ENCODE measurements at places on chromosomes 11 and 22.

DNA sequence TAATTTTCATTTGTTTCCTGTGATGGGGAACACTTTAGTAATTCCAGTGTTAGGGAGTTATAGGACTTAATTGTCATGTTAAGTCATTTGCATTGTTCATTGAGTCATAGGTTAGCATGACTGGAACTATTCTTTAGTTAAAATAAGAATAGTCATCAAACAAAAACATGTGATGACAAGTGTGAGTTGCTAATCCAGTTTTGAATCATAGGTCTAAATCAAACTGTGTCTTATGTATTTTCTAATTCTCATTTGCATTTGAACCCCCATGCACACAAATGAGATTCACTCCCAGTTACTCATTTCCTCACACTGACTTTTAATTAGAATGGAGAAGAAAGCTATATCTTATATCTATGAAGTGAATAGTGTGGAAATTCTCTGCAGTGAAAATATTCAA is 405.6 kb downstream of the LRRC4C start:
- DNase-seq = no peak

- DNase-seq = no peak
Observed at GRCh38 chr22:29663180-29663821, 56.5 kb upstream of the CABP7 start.

GRCh38 chr11:46521961-46522681 is 71.7 kb downstream of the AMBRA1 start:
- DNase-seq = no peak

- DNase-seq = peak; percentile 78
Observed at GRCh38 chr11:12717851-12718291, 43.6 kb downstream of the TEAD1 start.

DNA sequence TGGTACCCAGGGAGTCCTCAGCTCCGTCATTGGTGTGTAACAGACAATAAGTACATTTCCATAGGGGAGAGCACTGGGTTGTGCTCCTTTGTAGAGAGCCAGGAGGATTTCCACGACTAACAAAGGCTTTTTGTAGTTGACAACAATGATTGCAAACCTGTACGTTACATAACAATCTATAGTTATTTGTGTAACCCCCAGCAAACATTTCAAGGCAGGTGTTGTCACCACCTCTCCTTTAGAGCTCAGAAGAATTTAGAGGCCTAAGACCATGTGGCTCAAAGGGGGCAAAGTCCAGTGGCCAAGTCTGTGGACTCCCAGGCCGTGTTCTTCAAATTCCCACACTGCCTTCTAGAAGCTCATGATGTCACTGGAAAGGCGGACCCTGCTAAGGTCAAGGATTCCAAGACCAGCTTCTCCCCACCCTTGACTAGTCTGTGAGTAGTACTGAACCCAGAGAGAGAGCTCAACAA is 15.8 kb downstream of the RPL27A start:
- no peak for DNase-seq

- DNase-seq = no peak
Observed at GRCh38 chr22:27380855-27381254, 420.7 kb downstream of the MN1 start.

DNA sequence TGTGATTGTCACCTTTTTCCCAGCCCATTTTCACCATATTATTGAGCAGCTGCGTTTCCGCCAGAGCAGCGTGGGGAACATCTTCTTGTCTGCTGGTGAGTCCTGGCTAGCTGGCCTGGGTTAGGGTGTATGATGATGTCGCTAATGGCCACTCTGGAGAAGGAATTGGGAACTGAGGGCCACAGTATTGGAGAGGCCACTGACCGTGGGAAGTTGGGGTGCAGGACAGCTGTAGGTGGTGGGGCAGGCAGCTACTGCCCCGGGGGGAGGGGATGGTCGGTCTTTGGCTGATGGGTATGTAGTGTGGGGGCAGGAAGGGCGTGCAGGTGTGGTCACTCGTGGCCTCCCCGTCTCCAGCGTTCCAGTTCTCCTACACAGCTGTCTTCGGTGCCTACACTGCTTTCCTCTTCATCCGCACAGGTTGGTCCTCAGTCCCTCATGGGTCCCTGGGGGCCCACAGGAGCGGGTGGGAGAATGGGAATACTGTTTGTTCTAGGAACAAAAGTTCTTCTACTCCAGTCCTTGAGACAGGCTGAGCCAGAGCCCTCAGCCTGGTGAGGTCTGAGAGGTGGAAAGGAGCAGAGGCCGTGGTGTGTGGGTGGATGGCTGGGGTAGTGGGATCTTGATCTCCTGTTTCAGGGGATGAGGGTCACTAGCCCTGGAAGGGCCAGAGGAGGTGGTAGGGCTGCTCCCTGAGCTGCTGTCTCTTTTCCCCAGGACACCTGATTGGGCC is 2.1 kb downstream of the RCE1 start:
- DNase-seq = no peak

GRCh38 chr22:24807284-24807950 is 1.4 kb downstream of the SGSM1 start:
- DNase-seq = no peak

DNA sequence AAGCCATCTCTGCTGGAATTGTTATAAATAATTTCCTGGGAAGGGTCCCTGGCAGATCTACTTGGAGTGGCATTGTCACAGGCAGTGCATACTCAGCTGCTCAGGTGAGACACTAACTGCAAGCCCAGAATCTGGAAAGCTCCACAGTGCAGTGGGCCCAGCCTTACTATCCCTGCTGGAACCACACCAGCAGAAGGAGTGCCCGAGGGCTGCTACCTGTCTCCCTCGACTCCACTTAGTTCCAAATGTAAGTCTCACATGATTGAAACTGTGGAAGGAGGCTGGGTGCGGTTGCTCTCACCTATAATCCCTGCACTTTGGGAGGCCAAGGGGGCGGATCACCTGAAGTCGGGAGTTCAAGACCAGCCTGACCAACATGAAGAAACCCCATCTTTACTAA is 14.3 kb upstream of the SYVN1 start:
- no peak for DNase-seq

DNA sequence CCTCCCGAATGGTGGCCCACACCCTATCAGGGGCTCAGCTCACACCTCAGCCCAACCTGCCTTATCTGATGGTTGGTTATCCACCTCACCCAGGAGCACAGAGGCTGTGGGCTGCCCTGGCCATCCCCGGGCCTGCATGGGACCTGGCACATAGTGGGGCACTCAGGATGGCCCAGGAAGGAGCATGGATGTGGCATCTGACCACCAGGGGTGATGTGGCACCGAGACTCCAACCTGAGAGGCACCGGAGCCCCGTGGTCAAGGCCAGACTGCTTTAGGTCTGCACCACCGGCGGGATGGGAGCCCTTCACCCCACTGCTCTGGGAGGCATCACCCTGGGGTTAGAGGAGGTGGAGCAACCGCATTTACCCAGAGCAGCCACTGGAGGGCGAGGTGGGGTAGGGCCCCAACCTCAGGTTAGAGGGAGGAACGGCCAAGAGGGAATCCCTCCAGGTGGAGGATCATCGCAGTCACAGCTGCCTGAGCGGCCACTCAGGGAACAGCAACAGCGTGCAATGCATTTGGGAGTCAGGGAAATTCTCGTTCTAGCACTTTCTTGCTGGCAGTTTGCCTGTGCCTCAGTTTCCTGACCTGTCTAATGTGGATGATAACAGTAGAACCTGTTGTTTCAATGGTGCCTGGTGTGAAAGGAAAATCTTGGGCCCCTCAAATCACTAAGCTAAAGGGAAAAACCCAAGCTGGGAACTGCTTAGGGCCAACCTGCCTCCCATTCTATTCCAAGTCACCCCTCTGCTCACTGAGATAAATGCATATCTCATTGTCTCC is 52.9 kb upstream of the CARS1 start:
- no peak for DNase-seq

- DNase-seq = no peak
Observed at GRCh38 chr11:67158221-67158620, 39.2 kb downstream of the KDM2A start.

- DNase-seq = no peak
Observed at GRCh38 chr22:44329179-44329796, 16.5 kb upstream of the SHISAL1 start.

GRCh38 chr11:70312401-70313357 is 42.2 kb downstream of the PPFIA1 start:
- DNase-seq = no peak

DNA sequence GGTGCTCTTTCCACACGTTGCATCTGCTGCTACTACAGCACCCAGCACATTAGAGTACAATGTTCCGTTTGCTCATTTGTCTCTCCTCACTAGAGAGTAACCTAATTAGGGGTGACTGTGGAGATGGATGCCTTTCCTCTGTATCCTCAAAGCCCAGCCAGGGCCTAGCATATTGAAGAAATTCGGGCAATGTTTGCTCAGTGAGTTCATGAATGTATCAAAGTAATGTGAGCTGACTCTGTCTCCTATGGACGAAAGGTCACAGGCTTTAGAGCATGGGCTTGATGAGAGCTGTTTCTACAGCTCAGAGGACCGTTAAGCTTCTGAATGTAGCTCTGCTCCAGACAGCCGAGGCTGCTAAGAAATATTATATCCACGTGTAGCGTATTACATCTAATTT is 67.5 kb downstream of the C11orf58 start:
- no peak for DNase-seq

- no peak for DNase-seq
Observed at GRCh38 chr11:14520747-14521151, 563 bp upstream of the PSMA1 start.

DNA sequence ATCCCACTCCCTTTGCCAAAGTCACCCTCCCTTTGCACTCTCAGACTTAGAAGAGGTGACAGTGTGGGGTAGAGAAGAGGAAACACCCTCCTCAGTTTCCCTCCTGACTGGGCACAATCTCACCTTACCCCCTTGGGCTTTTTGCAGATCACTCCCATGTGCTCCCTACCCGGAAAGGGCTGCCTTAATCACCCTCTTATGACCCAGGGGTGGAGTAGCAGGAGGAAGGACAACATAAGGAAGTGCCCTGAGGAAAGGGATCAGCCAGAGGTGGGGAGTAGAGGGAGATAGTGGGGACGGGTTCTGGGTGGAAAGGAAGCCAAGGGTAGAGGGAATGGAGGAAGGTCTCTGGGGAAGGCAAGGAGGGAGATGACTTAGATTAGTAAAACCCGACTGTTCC is 52.0 kb downstream of the NRXN2 start:
- DNase-seq = no peak

GRCh38 chr22:44360668-44361381 is 48.1 kb upstream of the SHISAL1 start:
- no peak for DNase-seq

DNA sequence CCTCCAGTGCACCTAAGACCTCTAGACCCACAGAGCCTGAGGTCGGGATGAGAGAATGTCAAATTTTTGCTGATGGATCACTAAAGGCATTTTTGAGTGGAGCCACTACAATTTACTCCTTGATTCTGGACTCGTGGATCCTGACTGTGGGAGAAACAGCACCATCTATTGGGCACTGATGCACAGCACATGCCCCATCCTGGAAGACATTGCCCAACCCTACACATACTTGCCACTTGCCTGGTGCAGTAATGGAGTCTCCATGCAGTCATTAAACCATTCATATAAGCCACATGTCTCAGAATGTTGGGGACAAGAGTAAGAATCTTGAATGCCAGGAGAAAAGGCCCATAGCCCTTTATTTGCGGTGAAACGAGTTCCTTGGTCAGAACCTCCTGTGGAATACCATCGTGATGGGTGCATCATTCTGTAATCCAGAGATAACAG is 103.9 kb downstream of the GGTLC2 start:
- peak; percentile 7 for DNase-seq

DNA sequence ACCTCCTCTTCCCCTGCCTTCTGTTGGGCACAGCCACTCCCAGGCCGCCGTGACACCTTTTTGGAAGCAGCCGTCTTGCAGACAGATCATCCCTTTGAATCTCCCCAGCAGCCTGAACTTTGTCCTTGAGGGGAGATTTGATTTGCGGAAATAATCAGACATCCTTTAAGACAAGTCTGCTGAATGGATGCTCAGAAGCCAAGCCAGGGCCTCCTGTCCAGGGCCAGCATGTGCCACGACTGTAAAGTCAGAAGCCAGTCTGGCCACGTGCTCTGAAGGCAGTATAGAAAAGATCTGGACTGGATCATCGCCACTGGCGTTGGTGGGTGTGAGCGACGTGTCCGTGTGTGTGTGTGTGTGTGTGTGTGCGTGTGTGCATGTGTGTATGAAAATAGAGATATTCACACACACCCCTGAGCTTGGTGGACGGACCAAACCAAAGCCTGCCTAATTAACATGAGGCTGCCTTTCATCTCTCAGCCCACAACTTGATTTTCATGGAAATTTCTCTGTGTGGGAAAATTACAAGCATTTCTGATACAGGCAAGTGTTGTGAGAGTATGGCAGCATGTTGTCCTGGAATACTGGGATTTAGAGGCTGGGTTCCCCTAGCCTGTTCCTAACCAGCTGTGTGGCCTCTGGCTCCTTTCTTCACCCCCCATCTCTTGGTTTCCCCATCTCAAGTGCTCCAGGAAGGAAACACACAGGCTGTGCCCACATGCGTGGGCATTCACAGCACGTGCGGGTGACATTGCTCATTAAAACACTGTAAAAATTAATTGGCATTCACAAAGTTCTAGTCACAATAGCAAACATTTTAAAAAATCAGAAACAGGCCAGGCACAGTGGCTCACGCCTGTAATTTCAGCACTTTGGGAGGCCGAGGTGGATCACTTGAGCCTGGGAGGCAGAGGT is 61.8 kb upstream of the WNT7B start:
- DNase-seq = no peak

DNA sequence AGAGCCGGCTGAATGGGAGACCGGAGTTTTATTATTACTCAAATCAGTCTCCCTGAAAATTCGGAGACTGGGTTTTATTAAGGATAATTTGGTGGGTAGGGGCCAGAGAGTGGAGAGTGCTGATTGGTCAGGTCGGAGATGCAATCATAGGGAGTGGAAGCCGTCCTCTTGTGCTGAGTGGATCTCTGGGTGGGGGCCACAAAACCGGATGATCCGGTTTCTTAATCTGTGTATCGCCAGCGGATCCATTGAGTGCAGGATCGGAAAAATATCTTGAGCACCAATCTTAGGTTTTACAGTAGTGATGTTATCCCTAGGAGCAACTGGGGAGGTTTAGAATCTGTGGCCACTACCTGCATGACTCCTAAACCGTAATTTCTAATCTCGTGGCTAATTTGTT is 886 bp upstream of the NIPSNAP1 start:
- no peak for DNase-seq

DNA sequence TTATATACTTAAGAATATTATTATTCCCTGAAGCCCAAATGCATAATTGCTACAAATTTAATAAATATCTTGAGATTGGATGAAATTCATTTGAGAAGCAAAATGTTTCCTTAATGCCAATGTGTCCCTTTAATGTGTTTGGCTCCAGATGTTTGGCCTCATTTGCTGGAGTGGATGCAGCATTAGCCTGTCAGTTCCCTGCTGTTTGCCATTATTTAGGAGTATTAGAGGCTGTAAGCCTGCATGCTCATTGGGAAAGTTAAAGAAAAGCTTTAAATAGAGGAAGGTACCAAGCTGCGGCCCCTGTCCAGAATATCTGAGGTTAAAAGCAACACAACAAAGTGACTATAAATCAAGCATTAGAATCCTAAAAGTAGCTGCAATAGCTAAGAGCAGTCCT is 54.8 kb upstream of the PITPNB start:
- no peak for DNase-seq
